ENCODE measurements at places on chromosomes 4 and X.

DNA sequence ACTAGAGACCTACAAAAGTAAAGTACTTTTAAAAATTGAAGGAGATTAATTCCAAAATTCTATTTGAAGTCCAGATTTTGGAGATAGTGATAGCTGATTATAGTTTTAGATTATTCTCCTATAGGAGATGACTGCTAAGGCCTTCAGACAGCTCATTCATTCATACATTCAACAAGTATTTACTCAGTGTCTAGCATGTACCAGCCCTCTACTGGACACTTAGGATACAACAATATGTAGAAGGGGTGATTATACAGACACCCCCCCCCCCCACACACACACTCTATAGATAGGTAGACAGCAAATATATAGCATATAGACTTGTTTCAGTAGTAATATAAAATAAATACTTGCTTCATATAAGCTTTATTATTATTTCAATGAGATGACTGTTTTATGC, 60.4 kb upstream of the TAF9B start:
- no peak for DNase-seq
- H3K27me3 ChIP-seq, result no peaks in the 10 kb centered on the region
- H3K36me3 ChIP-seq, result no peaks in the 10 kb centered on the region
- no peak overlapping the region for H3K27ac ChIP-seq

DNA sequence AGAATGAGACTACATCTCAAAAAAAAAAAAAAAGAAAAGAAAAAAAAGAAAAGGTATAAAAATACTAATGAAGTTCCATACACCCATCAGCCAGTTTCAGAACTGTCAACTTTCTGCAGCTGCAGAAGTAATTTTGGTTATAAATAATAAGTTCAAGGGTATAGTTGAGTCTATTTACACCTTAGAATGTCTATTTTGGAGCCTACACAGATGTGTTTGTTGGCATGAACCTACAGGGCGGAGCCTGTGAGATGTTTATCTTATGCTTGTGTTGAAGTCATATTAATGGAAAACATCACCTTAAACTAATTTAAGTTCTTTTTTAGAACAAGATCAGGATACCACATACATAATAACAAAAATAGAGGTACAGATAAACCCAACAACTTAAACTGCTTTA, 85.8 kb downstream of the RAPGEF2 start:
- no peak overlapping the region for H3K4me3 ChIP-seq
- H3K27me3 ChIP-seq, result no peaks in the 10 kb centered on the region

DNA sequence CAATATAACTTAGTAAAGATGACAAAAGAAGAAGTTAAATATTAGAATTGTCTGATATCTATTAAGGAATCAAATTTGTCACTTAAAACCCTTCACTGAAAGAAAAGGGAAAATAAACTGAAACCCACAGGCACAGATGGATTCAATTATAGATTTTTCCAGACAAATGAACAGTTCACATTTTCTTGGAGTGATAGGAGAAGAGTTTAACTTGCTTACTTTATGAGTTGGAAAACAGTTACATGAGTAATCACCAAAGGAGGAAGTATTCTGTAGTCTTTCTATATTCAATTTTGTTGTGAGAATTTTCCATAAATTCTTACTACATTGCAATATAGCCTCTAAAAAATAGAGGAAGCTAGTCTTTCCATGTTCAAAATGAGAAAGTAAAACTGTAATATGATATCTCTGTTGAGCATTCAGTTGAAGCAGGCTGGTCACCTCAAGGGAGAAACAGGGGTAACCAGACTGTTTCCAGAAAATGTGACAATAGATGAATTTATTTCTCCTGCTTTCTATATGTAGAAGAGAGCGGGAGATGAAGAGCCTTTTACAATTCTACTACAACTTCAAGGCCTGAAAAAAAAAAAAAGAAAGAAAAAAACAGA, 330.3 kb upstream of the EPHA5 start:
- no peaks in the 10 kb centered on the region for H3K4me1 ChIP-seq
- no peak overlapping the region for H3K27ac ChIP-seq
- no peaks in the 10 kb centered on the region for H3K36me3 ChIP-seq
- DNase-seq, result no peak

GRCh38 chrX:20382518-20383297, 116.0 kb upstream of the RPS6KA3 start:
- H3K4me1 ChIP-seq, result peaks cover 6% of the 10 kb centered on the region
- H3K27ac ChIP-seq, result no peak overlapping the region
- no peak overlapping the region for H3K4me3 ChIP-seq
- H3K36me3 ChIP-seq, result no peaks in the 10 kb centered on the region
- DNase-seq, result no peak
- H3K27me3 ChIP-seq, result no peaks in the 10 kb centered on the region

DNA sequence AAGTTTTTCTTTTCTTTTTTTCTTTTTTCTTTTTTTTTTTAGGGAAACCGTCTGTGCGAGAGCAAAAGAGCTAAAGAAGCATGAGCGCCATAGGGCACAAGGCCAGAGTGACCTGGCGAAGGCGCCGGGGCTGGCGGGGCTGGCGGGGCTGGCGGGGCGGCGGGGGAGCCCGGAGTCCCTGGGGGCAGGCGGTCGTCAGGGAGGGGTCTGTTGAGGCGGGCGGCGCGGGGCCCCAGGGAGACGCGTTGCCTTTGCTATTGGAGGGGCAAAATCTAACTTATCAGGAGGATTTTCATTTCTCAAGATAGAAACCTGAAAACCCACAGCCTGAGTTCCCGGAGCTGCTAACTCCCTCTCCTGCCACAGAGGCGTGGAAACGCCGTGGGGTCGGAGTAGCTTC, 135.6 kb upstream of the SMAD1 start:
- no peak overlapping the region for H3K4me3 ChIP-seq
- no peak overlapping the region for H3K27ac ChIP-seq
- H3K4me1 ChIP-seq, result no peaks in the 10 kb centered on the region
- no peak for DNase-seq
- H3K27me3 ChIP-seq, result peaks cover 5% of the 10 kb centered on the region
- H3K36me3 ChIP-seq, result no peaks in the 10 kb centered on the region

DNA sequence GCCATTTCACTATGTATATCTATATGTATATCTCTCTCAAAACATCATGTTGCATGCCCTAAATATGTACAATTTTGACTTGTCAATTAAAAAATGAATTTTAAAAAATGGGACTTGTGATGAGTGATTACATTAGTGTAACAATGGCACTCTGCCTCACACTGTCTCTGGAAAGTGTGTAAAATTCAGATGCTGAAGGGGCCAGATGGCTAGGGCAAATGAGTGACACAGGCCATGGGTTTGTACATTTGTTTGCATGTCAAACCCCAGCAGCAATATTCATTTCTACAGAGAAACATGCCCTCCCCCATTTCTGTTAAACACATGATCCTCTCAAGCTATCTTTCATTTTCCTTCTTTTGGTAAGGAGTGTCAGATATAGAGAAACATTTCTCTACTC, 8.1 kb downstream of the SCARB2 start:
- H3K4me3 ChIP-seq, result no peak overlapping the region
- H3K36me3 ChIP-seq, result no peaks in the 10 kb centered on the region
- H3K27me3 ChIP-seq, result no peaks in the 10 kb centered on the region
- no peak overlapping the region for H3K27ac ChIP-seq
- peaks cover 41% of the 10 kb centered on the region for H3K4me1 ChIP-seq
- DNase-seq, result no peak

GRCh38 chr4:108377021-108377420, 208.3 kb upstream of the LEF1 start:
- no peak for DNase-seq
- peaks cover 9% of the 10 kb centered on the region for H3K4me1 ChIP-seq
- no peak overlapping the region for H3K4me3 ChIP-seq
- H3K27me3 ChIP-seq, result peaks cover 19% of the 10 kb centered on the region

DNA sequence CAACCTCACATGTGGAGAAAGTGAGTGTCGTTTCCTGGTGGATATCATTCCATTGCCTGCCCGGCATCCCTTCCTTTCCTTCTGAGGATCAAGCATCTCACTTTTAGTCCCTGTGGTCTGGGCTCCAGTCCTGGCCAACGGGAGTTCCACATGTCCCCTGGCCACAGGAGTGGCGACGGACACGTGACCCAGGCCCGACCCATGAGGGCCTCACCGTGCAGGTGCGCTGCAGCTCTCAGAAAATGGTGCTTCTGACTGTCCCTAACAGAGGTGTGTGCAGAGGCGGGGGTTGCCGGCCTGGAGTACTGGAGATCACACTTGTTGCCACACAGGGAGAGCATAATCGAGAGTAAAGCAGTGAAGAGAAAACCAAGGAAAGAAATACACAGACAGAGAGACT, 476.9 kb upstream of the FRG1 start:
- no peak for DNase-seq
- H3K4me1 ChIP-seq, result no peaks in the 10 kb centered on the region
- H3K36me3 ChIP-seq, result no peaks in the 10 kb centered on the region
- no peak overlapping the region for H3K27ac ChIP-seq
- no peak overlapping the region for H3K4me3 ChIP-seq
- H3K27me3 ChIP-seq, result no peaks in the 10 kb centered on the region

DNA sequence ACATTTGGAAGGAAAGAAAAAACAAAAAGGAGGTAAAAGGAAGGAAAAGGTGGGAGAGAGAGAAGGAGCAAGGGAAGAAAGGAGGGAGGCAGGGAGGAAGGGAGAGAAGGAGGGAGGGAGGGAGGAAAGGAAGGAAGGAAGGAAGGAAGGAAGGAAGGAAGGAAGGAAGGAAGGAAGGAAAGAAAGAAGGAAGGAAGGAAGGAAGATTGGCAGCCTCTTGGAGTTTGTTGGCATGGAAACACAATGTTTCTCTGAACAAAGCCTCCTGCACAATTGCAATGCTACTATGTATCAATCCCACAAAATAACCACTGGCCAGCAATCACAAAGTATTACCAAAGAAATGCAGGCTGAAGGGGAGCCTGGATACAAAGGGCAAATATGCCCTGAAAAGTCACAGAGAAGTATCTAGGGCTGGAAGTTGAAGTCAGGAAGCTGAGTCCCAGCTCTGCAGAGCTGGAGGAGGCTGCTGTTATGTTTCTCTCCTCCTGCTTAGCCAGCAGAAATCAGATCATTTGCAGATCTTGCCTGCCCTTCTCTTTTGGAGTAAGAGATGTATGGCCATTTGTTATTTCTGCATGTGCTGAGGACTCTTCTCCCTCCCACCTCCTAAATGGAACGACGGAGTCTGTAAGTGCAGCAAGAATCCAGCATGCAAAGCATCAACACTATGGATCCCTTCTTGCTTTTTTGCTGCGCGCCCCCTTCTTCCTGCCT, 195.9 kb upstream of the LDB2 start:
- no peak for DNase-seq
- H3K27me3 ChIP-seq, result no peaks in the 10 kb centered on the region
- no peaks in the 10 kb centered on the region for H3K36me3 ChIP-seq
- H3K27ac ChIP-seq, result no peak overlapping the region
- no peak overlapping the region for H3K4me3 ChIP-seq

GRCh38 chrX:115226929-115227328, 7.0 kb downstream of the LRCH2 start:
- DNase-seq, result no peak
- peaks cover 8% of the 10 kb centered on the region for H3K27me3 ChIP-seq
- H3K4me3 ChIP-seq, result no peak overlapping the region
- no peaks in the 10 kb centered on the region for H3K4me1 ChIP-seq

DNA sequence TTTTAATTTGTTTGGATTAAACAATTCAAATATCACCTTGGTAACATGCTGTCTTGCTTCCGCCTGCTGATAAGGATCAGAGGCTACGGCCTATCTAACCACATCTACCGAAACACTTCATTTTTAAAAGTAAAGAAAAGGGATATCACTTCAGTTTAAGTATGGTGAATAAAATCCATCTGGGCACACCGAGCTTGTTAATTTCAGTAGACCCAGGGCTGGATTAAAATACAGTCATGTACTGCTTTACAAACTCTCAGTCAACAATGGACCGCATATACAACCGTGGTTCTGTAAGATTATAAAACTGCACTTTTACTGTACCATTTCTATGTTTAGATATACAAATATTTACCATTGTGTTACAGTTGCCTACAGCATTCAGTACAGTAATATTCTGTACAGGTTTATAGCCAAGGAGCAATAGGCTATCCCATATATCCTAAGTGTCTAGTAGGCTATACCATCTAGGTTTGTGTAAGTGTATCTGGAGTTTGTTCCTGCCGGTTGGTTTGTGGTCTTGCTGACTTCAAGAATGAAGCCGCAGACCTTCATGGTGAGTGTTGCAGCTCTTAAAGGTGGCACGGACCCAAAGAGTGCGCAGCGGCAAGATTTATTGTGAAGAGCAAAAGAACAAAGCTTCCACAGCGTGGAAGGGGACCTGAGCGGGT, 40.0 kb downstream of the SEPTIN11 start:
- H3K4me1 ChIP-seq, result peaks cover 17% of the 10 kb centered on the region
- H3K27me3 ChIP-seq, result no peaks in the 10 kb centered on the region

DNA sequence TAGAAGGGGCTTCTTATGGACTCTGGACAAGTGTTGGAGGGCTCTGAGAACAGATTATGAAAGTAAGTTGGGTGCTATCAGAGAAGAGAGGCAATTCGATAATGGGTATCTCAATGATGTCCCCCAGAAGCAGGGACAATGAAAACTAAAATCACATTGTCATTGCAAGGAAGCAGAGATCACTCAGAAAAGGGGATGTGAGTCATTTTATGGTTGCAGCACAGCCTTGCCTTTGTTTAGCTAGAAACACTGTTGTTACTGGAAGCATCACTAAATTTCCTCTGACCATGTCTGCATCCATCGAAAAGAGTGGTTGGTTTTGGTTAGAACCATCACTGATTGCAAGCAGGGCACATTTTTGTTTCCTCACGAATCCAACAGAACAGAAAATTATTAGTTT, 246.8 kb upstream of the NWD2 start:
- H3K27me3 ChIP-seq, result no peaks in the 10 kb centered on the region
- DNase-seq, result no peak
- no peaks in the 10 kb centered on the region for H3K36me3 ChIP-seq
- no peak overlapping the region for H3K4me3 ChIP-seq
- H3K27ac ChIP-seq, result no peak overlapping the region

- H3K4me1 ChIP-seq, result no peaks in the 10 kb centered on the region
- no peak overlapping the region for H3K27ac ChIP-seq
- no peak for DNase-seq
- peaks cover 5% of the 10 kb centered on the region for H3K27me3 ChIP-seq
- no peaks in the 10 kb centered on the region for H3K36me3 ChIP-seq
Observed at GRCh38 chr4:27398631-27399310, 538.1 kb downstream of the STIM2 start.

DNA sequence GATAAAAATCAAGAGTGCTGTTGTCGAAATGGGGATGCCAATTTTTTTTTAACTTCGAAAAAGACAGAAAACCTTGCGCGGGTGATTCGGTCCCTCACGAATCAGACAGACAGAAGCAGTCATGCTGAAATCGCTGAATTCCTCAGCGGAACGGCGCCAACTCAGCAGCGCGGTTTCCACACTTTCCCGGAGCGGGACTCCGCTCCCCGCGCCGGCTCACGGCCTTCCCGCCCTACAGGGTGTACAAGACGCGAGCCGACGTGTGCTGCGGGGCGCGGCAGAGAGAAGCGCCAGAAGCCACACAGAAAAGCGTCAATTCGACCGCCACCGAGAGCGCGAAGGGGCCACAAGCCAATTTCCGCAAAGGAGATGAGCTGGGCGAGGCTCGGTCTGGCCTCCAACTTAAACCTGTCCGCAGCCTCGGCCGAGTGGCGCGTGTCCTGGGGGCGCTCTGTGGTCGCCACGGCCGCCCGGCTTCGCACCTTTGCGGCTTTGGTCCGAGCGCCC, 1.3 kb downstream of the NEXMIF start:
- H3K4me1 ChIP-seq, result peaks cover 5% of the 10 kb centered on the region
- H3K4me3 ChIP-seq, result no peak overlapping the region
- DNase-seq, result no peak
- peaks cover 34% of the 10 kb centered on the region for H3K27me3 ChIP-seq
- H3K27ac ChIP-seq, result peak overlapping the region; percentile 89
- no peaks in the 10 kb centered on the region for H3K36me3 ChIP-seq
